ENCODE measurements at places on chromosomes 16 and 17.

GRCh38 chr17:35808240-35808961, 883 bp upstream of the TAF15 start:
- DNase-seq, result peak; percentile 36

GRCh38 chr17:28112606-28113005, 70.1 kb downstream of the NLK start:
- DNase-seq, result no peak

- DNase-seq, result no peak
These were observed 170.9 kb downstream of the RAB11FIP4 start for GRCh38 chr17:31562376-31562840.

DNA sequence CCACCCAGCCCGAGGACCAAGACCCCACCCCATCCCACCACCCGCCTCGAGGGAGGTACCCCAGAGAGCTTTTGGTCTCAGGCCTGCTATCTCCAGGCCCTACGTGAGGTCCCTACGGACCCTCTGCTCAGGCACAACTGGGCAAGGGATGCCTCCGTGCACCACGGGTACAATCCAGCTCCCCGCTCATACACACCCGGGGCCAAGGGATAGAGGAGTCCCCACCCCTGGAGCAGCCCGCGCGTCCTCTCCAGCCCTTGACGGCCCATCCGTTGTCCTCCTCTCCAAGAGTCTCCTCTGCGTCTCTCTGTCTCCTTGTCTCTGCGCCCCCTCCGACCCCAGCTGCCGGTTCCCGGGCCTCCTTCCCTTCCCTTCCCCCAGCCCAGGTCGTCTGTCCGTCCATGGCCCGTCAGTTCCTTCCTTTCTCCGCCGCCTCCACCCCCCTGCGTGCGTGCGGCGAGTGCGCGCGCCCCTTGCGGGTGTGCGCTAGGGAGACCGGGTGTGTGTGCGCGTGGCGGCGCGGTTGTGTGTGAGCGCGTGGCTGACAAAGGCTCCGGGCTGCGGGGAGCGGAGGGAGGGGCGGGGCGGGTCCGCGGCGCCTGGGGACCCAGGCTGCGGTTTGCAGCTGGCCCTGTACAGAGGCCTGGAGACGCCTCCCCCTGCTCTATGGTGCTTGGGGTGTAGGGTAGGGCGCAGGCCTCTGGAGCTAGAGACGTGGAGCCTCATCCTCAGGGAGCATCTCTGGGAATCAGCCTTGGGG, 930 bp downstream of the SPNS2 start:
- DNase-seq, result no peak

DNA sequence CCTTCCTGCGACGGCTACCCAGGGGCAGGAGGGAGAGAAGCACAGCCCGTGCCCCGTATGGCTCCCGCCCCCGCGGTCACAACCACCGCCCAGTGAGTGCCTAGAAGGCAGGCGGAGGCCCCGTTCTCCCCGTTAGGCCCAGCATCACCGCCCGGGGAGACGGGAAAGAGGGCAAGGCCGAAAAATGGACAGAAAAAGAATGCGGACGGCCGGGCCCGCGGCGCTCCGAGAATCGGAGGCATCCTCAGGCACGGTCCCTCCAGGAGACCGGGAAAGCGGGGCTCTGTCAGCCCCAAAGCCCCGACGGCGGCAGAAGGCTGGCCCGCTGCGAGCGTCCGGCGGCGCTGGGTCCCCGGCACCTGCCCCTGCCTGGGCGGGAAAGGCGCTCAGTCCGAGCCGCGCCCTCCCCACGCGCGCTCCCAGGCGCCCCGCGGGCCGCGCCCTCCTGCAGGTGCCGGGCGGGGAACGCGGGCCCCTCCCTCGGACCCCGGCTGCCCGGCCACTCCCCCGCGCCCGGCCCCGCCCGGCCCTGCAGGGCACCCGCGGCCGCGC, 407 bp downstream of the MCRIP1 start:
- DNase-seq, result peak; percentile 56

- peak; percentile 51 for DNase-seq
These were observed 16.7 kb downstream of the CDK5R1 start for GRCh38 chr17:32503251-32504165.

DNA sequence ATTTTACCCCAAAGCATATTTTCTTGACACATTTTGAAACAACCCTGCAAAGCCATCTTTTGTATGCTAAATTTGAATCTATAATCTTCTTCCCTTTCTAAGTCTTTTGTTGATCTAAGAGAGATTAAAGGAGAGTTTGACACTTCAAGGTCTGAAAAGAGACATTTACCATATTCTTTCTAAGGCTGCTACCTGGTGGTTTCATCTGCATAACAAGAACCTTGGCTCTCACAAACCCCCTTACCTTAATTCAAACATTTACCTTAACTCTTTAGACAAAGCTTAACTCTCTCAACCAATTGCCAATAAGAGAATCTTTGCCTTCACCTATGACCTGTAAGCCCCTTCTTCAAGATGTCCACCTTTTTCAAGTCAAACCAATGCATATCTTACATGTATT, 1143.6 kb downstream of the CDH11 start:
- no peak for DNase-seq

- no peak for DNase-seq
These were observed at the start of gene RAB11FIP4 for GRCh38 chr17:31391496-31391949. Gene RAB11FIP4 (plus strand): TSS chr17:31391675. CDS start chr17:31391853, 178 bp downstream.

- no peak for DNase-seq
These were observed 23.6 kb downstream of the ASIC2 start for GRCh38 chr17:33269337-33270060.

GRCh38 chr17:35368081-35368830, 5.2 kb downstream of the SLFN11 start:
- no peak for DNase-seq

DNA sequence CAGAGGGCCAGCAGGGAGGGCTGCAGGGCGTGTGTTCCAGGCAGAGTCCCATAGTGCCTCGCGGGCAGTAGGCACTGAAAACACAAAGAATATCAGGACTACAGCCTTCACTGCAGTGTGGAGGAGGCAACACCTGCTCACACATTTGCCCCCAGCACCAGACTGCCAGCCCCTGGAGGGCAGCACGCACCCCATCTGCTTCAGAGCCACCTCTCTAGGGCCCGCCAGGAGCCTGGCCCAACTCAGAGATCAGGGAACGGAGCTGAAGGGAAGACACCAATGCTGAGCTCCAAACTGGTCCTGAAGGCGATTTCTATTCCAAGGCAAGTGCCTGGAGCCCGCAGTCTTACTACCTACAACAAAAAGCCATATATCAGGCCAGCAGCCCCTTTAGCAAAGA, 130.3 kb downstream of the ZNF423 start:
- no peak for DNase-seq

- no peak for DNase-seq
These were observed 79.8 kb downstream of the TBC1D16 start for GRCh38 chr17:79955691-79956440.

- peak; percentile 62 for DNase-seq
These were observed 9.6 kb downstream of the HIC1 start for GRCh38 chr17:2064520-2064971.

- no peak for DNase-seq
These were observed 72.1 kb downstream of the AMFR start for GRCh38 chr16:56353054-56353921.

DNA sequence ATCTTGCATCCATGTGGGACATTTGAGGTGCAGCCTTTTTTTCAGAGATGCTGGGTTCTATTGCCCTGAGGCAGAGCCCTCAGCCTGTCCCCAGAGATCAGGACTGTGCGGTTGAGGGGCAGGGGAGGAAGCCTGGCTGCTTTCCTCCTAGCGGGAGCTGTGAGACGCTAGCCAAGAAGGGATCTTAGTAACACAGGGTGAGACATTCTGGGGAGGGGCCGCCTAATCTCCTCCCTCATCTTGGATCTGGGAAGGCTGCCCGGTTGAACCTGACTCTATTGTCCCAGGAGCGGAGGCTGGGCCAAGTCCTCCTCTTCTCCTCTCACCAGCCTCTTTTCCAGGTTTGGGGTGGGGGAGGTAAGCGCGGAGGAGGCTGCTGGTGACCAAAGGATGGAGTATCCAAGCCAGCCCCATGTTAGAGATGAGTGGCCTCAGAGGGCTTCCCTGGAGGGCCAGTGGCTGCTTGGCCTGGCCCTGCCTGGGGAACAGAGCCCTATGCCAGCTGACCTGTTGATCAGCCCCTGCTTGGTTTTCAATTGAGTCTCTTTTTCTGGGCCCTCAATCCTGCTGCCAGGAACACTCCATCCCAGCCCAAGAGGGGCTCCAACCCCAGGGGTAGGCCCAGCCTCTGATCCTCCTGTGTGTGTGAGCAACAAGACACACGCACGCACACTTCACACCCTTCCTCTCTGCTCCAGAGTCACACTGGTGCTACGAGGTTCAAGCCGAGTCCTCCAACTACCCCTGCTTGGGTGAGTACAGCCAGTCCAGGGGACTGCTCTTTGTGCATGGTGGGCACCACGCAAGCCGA, 5.0 kb downstream of the CA4 start:
- DNase-seq, result peak; percentile 68

GRCh38 chr16:70715860-70716357, 30.1 kb upstream of the MTSS2 start:
- DNase-seq, result no peak

DNA sequence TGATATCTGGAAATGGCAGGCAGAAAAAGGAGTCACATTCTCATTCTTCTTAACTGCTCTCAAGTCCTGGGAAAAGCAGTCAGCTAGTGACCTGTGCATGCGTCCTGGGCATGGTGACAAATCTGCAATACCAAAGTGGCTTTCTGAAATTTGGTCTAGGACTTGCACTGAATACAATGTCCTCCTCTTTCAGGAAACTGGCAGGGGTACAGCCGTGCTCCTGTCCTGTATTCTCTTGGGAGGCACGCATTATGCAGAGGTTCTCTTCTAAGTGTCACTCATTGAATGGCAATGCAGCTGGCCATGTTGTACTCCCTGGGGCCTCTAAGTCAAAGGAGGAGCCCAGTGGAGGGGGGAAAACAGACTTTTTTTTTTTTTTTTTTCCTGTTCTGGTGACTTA, 10.6 kb downstream of the PHF12 start:
- DNase-seq, result no peak

DNA sequence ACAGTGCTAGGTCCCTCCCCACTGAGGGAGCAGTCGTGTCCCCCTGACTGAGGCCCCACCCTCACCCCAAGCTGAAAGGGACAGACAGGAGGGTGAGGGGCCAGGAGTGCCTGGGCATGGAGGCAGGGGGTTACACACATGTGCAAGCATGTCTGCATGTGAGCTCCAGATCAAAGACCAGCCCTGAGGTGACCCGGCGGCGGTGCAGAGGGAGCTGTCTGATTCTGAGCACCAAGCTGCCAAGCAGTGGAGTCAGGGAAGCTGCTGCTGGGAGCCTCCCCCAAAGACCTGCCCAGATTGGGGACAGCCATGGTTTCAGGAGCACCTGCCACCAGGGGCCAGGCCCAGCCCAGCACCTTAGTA, 5.5 kb downstream of the DLX3 start:
- DNase-seq, result no peak

DNA sequence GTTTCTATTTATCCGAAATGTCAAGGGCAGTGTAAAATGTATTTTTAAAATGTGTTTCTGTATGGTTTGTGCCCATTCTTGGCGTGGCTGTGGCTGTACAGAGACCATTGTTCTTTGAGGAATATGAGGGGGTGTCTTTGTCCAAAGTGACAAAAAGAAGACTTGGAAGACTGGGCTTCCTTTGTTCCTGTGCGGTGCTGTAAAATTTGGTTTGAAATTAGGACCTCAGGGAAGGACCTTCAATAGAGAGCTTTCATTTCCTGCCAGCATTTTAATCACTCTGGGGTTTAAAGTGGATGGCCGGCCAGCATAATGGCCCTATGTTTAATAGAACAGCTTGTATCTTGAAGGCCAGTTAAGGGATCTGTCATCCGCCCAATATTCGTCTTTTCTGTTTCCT, 190.1 kb upstream of the TBX2 start:
- DNase-seq, result no peak
